ENCODE measurements at places on chromosomes 12 and 14. TPM values are rescaled to one million over a fixed set of nuclear protein-coding genes. Genes with fewer than 3 reads are reported as not detected.
A peak's percentile ranks its signal among the peaks of the same experiment; 100 is the strongest.

DNA sequence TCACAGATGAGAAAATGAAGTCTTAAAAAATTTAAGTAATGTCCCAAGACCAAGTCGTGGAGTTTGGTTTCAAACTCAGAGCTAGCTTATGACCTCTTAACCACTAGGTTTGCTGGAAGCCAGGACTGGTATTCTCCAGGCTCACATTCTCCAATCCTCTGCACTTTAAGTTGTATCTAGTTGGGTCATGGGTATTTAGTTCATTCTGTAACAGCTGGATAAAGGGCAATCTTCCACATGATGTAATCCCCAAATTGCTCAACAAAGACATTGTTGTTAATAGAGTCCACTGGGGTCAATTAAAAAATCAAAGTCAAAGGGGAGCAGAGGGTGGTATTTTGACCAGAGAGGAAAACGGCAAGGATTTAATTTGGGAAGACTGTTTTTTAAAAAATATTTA lies 17.8 kb upstream of the GAS2L3 start:
- H3K4me3 ChIP-seq: no peak overlapping the region
- H3K27ac ChIP-seq: no peak overlapping the region
- H3K27me3 ChIP-seq: no peaks in the 10 kb centered on the region
- H3K4me1 ChIP-seq: peaks cover 5% of the 10 kb centered on the region

- H3K4me3 ChIP-seq: no peak overlapping the region
- peaks cover 2% of the 10 kb centered on the region for H3K4me1 ChIP-seq
- no peak for DNase-seq
- no peak overlapping the region for H3K27ac ChIP-seq
- H3K36me3 ChIP-seq: no peaks in the 10 kb centered on the region
- no peaks in the 10 kb centered on the region for H3K27me3 ChIP-seq
Observed at GRCh38 chr14:91046488-91047072, 13.9 kb downstream of the RPS6KA5 start.

GRCh38 chr14:105641075-105641937 lies 114.9 kb downstream of the TMEM121 start:
- no peak overlapping the region for H3K4me3 ChIP-seq
- no peaks in the 10 kb centered on the region for H3K4me1 ChIP-seq
- H3K36me3 ChIP-seq: peaks cover 18% of the 10 kb centered on the region
- H3K27me3 ChIP-seq: peaks cover 5% of the 10 kb centered on the region
- no peak for DNase-seq

- H3K27me3 ChIP-seq: peaks cover 3% of the 10 kb centered on the region
- H3K36me3 ChIP-seq: peaks cover 3% of the 10 kb centered on the region
- no peak overlapping the region for H3K4me3 ChIP-seq
- H3K4me1 ChIP-seq: peaks cover 24% of the 10 kb centered on the region
- no peak for DNase-seq
Observed at GRCh38 chr12:8156416-8156815, 399 bp upstream of the ZNF705A start.

GRCh38 chr14:104227806-104228205 lies 89.4 kb downstream of the KIF26A start:
- H3K27me3 ChIP-seq: no peaks in the 10 kb centered on the region
- no peak overlapping the region for H3K4me3 ChIP-seq
- H3K27ac ChIP-seq: no peak overlapping the region
- no peaks in the 10 kb centered on the region for H3K36me3 ChIP-seq
- peaks cover 19% of the 10 kb centered on the region for H3K4me1 ChIP-seq
- DNase-seq: peak; percentile 7

- no peak for DNase-seq
- no peak overlapping the region for H3K4me3 ChIP-seq
- 0 out of 2 replicates have a peak, but pooled peaks cover 3% of the 10 kb centered on the region for H3K36me3 ChIP-seq
- no peaks in the 10 kb centered on the region for H3K27me3 ChIP-seq
- 0 out of 2 replicates have a peak overlapping the region, but pooled peaks have one; percentile 2 for H3K27ac ChIP-seq
- peaks cover 28% of the 10 kb centered on the region for H3K4me1 ChIP-seq
Observed at GRCh38 chr14:93319958-93320357, 12.9 kb downstream of the BTBD7 start.

DNA sequence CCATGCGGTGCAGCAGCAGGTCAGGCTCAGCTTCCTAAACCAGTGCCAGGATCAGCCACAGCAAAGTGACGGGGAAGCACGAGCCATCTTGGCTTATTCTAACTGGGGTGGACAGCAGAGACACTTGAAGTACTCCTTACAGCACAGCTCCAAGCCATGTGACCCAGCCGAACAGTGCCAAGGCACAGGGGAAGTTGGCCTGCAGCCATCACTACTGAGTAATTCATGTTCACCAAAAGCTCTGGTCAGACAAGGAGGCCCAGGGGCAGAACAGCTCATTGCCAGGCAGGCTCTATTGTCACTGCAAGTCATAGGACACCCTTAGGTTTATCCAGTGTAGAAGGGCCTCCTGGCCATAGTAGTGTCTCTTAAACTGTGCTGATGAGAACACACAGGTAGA lies 23.4 kb upstream of the SLC35F4 start:
- H3K27ac ChIP-seq: no peak overlapping the region
- no peak overlapping the region for H3K4me3 ChIP-seq
- H3K27me3 ChIP-seq: no peaks in the 10 kb centered on the region
- DNase-seq: no peak

DNA sequence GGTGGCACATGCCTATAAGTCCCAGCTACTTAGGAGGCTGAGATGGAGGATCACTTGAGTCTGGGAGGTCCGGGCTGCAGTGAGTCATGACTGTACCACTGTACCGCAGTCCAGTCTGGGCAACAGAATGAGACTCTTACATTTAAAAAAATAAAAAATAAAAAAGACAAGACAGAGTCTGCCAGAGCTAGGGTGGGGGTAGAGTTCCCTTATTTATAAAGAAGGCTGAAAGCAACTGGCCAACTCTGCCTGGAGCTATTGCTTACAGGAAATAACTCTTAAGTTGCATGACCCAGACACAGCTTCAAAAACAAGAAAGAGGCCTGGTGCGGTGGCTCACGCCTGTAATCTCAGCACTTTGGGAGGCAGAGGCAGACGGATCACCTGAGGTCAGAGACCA lies 31.5 kb downstream of the NUMB start:
- H3K27ac ChIP-seq: no peak overlapping the region
- peaks cover 17% of the 10 kb centered on the region for H3K4me1 ChIP-seq
- no peaks in the 10 kb centered on the region for H3K36me3 ChIP-seq
- H3K4me3 ChIP-seq: no peak overlapping the region

DNA sequence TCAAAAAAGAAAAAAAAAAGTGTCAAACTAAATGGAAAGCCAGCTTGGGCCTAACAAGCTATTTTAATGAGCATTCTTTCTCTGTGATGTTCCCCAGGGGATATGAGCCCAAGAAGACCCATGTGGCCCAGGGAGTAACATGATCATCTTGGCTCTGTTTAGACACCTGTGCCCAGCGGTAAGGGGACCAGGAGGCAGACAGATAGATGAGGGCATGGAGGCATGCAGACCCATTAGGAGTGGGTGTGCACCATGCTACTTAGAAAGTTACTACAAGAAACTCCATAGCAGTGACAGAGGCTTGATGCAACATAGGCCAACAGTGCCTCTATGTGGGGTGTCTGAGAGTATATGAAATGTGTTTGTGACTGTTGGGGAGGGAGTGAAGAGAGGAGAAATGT lies 3.1 kb upstream of the CREBL2 start:
- H3K4me3 ChIP-seq: no peak overlapping the region
- H3K27me3 ChIP-seq: no peaks in the 10 kb centered on the region
- no peak for DNase-seq
- H3K36me3 ChIP-seq: 0 out of 2 replicates have a peak, but pooled peaks cover under 1% of the 10 kb centered on the region
- H3K4me1 ChIP-seq: peaks cover 33% of the 10 kb centered on the region

GRCh38 chr12:85963326-85963725 lies 89.2 kb downstream of the NTS start:
- 0 out of 2 replicates have a peak, but pooled peaks cover 2% of the 10 kb centered on the region for H3K4me1 ChIP-seq
- DNase-seq: no peak
- no peaks in the 10 kb centered on the region for H3K27me3 ChIP-seq
- no peak overlapping the region for H3K4me3 ChIP-seq

GRCh38 chr12:67647799-67648520 lies 585 bp upstream of the DYRK2 start:
- peak; percentile 70 for DNase-seq
- peaks cover 29% of the 10 kb centered on the region for H3K4me1 ChIP-seq
- peak overlapping the region; percentile 95 for H3K4me3 ChIP-seq
- H3K36me3 ChIP-seq: peaks cover 3% of the 10 kb centered on the region

DNA sequence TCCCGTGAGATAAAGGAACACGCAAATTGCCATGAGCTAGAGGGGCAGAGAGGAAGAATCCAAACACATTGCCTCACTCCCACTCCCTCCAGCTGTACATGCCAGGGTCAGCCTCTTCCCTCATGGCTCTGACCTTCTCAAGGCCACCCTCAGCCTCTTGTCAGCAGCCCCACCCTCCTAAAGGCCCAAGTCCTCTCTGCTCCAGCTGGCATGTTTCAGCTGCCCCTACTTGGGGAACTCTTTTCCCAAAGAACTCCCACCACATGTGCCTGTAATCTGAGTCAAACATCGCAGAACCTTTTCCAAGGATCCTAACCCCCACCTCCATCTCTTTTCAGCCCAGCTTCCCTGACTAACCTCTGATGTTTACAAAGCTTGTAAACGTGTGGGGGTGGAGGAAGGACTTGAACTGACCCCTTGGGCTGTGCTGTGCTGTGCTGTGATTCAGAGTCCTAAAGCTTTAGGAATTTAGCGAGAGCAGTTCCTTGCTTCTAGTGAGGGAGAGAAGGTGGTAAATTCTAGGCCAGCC lies 7.3 kb upstream of the CACNB3 start:
- H3K4me3 ChIP-seq: no peak overlapping the region
- no peaks in the 10 kb centered on the region for H3K36me3 ChIP-seq
- no peak for DNase-seq

- no peaks in the 10 kb centered on the region for H3K36me3 ChIP-seq
- no peaks in the 10 kb centered on the region for H3K27me3 ChIP-seq
- DNase-seq: no peak
- H3K4me1 ChIP-seq: peaks cover 6% of the 10 kb centered on the region
- peak overlapping the region; percentile 75 for H3K27ac ChIP-seq
Observed at GRCh38 chr12:18446061-18446644, 184.8 kb downstream of the PIK3C2G start.

- H3K4me1 ChIP-seq: no peaks in the 10 kb centered on the region
- H3K4me3 ChIP-seq: no peak overlapping the region
- no peak overlapping the region for H3K27ac ChIP-seq
- H3K27me3 ChIP-seq: no peaks in the 10 kb centered on the region
Observed at GRCh38 chr12:1504304-1504894, 90.0 kb downstream of the FBXL14 start.

- no peak for DNase-seq
- peaks cover 3% of the 10 kb centered on the region for H3K4me1 ChIP-seq
- H3K27ac ChIP-seq: no peak overlapping the region
- H3K36me3 ChIP-seq: no peaks in the 10 kb centered on the region
- no peak overlapping the region for H3K4me3 ChIP-seq
Observed at GRCh38 chr12:93533310-93533709, 39.2 kb upstream of the SOCS2 start.

GRCh38 chr14:104137297-104138097 lies 890 bp upstream of the KIF26A start:
- DNase-seq: peak; percentile 79
- H3K4me3 ChIP-seq: peak overlapping the region; percentile 71
- peaks cover 28% of the 10 kb centered on the region for H3K27me3 ChIP-seq
- H3K36me3 ChIP-seq: no peaks in the 10 kb centered on the region
- H3K4me1 ChIP-seq: peaks cover 25% of the 10 kb centered on the region

- no peaks in the 10 kb centered on the region for H3K4me1 ChIP-seq
- H3K27me3 ChIP-seq: no peaks in the 10 kb centered on the region
- H3K4me3 ChIP-seq: no peak overlapping the region
- DNase-seq: no peak
- no peak overlapping the region for H3K27ac ChIP-seq
- H3K36me3 ChIP-seq: no peaks in the 10 kb centered on the region
Observed at GRCh38 chr14:91653451-91653850, 78.4 kb downstream of the CATSPERB start.

DNA sequence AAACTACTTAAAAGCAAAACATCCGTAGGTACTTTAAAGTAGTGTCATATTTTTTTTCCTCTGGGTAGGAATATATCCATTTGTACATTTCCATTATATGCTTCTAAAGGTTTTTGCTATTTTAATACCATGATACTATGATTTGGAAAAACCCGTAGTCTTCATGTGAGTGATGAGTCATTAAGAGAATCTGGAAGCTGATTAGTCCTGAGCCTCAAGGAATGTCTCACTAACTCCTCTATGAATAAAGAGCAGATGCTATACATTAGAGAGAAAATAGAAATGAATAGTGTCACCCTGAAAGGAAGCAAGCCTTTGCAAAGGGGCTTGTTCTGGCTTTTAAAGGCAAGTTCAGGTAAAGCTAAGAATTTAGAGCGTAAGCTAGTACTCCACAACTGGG lies 432.1 kb downstream of the CCDC91 start:
- no peaks in the 10 kb centered on the region for H3K4me1 ChIP-seq
- H3K36me3 ChIP-seq: no peaks in the 10 kb centered on the region
- H3K27me3 ChIP-seq: no peaks in the 10 kb centered on the region
- no peak overlapping the region for H3K27ac ChIP-seq

DNA sequence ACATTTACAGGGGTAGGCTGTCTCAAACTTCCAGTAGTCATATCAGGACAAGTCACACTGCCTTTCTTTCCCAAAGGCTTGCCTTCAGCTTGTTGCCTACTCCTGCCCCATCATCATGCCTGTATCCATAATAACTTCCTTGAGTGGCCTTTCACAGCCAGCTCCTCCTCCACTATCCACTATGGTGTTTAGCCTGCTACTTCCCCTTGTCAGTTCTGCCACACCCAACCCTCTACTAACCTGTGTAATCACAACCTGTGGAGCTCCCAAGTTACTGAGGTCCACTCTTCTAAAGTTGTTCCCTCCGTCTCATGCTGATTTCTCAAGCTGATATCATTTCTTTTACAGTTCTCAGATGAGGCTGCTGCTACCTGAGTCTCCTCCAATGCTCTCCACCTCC lies 159.9 kb downstream of the BMP4 start:
- no peak for DNase-seq
- no peaks in the 10 kb centered on the region for H3K27me3 ChIP-seq
- H3K36me3 ChIP-seq: no peaks in the 10 kb centered on the region

GRCh38 chr14:66254038-66254437 lies 232.1 kb upstream of the CCDC196 start:
- H3K4me1 ChIP-seq: peaks cover 10% of the 10 kb centered on the region
- DNase-seq: no peak
- no peaks in the 10 kb centered on the region for H3K36me3 ChIP-seq
- no peak overlapping the region for H3K4me3 ChIP-seq
- no peaks in the 10 kb centered on the region for H3K27me3 ChIP-seq

GRCh38 chr14:96231526-96232130 lies 24.4 kb upstream of the BDKRB1 start:
- no peak overlapping the region for H3K27ac ChIP-seq
- DNase-seq: no peak
- peaks cover 6% of the 10 kb centered on the region for H3K27me3 ChIP-seq
- H3K36me3 ChIP-seq: peaks cover 4% of the 10 kb centered on the region
- peaks cover 27% of the 10 kb centered on the region for H3K4me1 ChIP-seq
- H3K4me3 ChIP-seq: no peak overlapping the region

- H3K36me3 ChIP-seq: no peaks in the 10 kb centered on the region
- H3K4me1 ChIP-seq: no peaks in the 10 kb centered on the region
Observed at GRCh38 chr12:80099259-80099658, at the start of gene OTOGL. Gene OTOGL (plus strand): TSS chr12:80099537. CDS start chr12:80209432, 109,895 bp downstream.

Gene ZBTB39
- 23.0 TPM for total RNA-seq

Gene FITM1
- 0.25 TPM for total RNA-seq

Gene GPR137C
- 2.7 TPM for total RNA-seq

Gene MGAT4C
- 2.2 TPM for total RNA-seq

Gene UNC79
- total RNA-seq: 2.4 TPM

Gene PLCZ1
- total RNA-seq: not detected

Gene PRH2
- not detected for total RNA-seq

Gene AKAP3
- total RNA-seq: 1.8 TPM

Gene PCED1B
- 6.6 TPM for total RNA-seq

Gene SPIC
- not detected for total RNA-seq

Gene CD163L1
- 0.32 TPM for total RNA-seq

All from WTC11 (cell line).